ENCODE measurements at places on chromosomes 7 and 10.

DNA sequence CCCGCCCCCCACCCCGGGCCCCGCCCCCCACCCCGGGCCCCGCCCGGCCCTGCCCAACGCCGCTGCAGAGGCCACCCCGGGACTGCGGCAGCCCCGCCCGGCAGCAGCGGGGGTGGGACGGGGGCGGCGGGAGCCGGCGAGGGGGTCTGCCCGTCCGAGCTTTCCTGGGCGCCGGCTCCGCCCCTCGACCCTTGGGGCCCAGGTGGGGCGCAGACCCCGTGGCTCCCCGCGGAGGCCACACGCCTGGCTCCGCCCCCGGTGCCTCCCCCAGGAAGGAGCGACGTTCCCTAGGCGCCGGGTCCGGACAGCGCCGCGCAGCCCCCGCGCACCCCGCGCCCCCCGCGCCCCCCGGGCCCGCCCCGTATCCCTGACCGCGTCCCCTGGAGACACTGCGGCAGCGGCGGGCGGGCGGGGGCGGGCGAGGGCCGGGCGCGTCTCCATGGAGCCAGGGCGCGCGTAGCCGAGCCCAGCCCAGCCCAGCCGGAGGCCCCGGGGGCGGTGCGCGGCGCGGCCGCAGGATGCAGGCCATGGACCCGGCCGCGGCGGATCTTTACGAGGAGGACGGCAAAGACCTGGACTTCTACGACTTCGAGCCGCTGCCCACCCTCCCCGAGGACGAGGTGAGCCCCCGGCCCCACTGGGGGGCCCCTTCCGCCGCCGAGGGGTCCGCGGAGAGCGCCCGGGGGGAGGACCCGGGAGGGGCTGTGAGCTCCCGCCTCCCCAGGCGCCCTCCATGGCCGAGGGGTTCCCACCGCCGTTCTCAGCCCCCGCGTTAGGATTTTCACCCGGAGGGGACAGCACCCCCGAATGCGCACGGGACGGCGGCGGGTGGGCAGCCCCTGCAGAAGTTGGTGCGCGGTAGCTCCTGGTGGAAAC lies at the start of gene KNDC1:
KNDC1 (plus strand) TSS at position 270 of the 876 bp plus-strand sequence; CDS start at position 519, 249 bp downstream.
- DNase-seq, result no peak

GRCh38 chr7:48139459-48139858 lies 31.8 kb upstream of the ABCA13 start:
- DNase-seq, result no peak

GRCh38 chr7:116713500-116713899 lies 41.5 kb downstream of the MET start:
- no peak for DNase-seq

- DNase-seq, result no peak
These were observed 67.5 kb downstream of the POU6F2 start for GRCh38 chr7:39045231-39045630.

DNA sequence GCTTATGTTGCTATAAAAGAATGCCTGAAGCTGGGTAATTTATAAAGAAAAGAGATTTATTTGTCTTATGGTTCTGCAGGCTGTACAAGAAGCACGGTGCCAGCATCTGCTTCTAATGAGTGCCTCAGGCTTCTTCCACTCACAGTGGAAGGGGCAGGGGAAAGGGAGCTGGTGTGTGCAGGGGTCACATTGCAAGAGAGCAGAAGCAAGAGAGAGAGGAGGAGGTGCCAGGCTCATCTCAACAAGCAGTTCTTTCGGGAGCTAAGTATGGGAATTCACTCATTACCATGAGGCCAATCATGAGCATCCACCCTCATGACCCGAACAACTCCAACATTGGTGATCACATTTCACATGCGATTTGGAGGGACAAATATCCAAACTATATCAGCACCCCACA lies 17.2 kb upstream of the SLK start:
- DNase-seq, result no peak

DNA sequence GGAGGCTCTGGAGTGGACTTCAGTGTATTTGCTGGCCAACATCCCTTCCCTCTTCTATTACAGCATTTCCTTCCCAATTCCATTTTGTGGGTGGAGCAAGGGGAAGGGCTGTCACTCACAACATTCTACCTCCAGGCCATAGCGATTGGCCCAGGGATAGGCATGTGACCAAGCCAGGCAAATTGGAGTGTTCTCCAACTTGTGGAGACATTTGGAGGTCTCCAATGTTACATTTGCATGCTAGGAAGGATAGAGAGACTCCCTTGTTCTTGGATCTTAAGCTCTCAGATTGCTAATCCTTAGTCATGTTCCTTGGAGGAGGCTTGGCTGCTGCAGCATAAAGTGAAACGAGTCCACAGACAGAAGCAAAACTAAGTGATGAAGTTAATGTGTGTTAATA lies 95.6 kb upstream of the KIF5B start:
- DNase-seq, result no peak

DNA sequence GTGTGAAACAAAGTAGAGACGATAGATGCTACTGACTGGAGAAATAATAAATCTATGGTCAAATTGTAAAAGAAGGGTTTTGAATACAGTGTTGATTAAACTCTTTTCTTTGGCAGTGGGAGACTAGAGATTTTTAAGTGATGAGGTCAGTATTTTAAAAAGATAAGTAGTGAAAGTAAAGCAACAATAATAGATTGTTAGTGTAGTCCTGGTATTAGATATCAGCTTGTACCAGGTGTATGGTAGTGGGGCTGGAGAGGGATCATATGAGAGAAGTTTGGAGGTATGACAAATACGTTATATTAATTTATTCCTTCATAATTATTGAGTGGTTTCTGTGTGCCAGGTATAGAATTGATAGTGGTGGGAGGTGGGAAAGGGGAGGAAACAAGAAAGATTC lies 25.2 kb downstream of the PHTF2 start:
- no peak for DNase-seq

- no peak for DNase-seq
These were observed 88.5 kb downstream of the CREM start for GRCh38 chr10:35215107-35215506.

DNA sequence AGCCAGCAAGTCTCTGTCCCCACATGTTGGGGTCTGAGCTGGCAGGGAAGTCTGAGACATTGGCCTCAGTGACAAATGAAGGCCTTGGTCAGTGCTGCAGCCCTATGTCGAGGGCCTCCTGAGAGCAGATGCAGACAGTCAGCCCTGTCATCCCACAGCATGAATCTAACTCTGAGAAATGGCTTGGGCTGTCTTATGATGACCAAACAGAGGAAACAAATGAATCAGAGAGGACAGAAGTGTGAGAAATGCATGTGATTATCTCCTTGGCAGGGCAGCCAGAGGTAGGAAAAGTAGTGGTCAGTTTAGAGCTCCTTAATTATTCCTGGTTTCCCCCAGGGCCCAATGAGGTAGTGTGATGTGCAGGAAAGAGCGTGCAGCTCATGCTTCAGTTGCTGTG lies 287.6 kb downstream of the SORCS3 start:
- no peak for DNase-seq

- no peak for DNase-seq
These were observed 9.6 kb downstream of the ELN start for GRCh38 chr7:74037609-74038008.

DNA sequence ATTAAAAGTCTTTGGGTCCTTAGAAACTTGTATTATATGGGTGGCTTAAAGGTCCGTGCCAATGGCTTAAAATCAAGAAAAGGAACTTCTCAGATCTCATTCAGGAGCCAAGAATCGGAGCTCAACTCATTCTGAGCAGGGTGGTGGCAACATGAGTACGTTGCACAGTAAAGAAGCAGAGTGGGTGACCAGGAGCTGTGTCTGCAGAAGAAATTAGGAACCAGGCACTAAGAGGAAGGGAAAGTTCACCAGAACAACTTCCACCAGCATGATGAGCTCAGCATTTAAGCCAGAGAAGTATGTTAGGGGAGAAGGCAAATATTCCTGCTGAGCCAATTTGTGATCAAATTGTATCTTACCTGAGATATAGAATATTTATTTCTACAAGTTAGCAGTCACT lies 236.0 kb upstream of the NRP1 start:
- DNase-seq, result no peak

- no peak for DNase-seq
These were observed 22.7 kb upstream of the MKRN1 start for GRCh38 chr7:140501966-140502365.

GRCh38 chr7:125834421-125834820 lies 904.8 kb upstream of the POT1 start:
- no peak for DNase-seq

- DNase-seq, result no peak
These were observed 257.8 kb upstream of the DKK1 start for GRCh38 chr10:52056291-52056690.

GRCh38 chr7:82507365-82507975 lies 63.9 kb upstream of the CACNA2D1 start:
- no peak for DNase-seq

DNA sequence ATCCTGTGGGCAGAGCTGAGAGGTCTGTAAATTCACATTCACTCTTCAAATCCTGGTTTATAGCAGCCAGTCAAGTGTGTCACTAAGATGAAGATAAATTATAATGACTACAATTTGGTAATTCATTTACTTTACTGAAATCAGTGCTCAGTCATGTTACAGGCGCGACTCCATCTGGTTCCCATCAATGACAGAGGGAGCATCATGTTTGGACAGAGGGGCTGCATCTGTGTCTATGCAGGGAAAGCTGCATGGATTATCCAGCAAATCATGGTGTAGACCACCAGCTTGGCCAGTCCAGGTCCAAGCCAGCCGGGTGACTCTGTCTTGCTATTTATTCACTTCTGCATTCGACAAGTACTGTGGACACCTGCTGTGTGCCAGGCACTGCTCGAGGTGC lies 214.1 kb upstream of the ZNF32 start:
- DNase-seq, result no peak

GRCh38 chr7:81926154-81926553 lies 156.3 kb upstream of the HGF start:
- no peak for DNase-seq

DNA sequence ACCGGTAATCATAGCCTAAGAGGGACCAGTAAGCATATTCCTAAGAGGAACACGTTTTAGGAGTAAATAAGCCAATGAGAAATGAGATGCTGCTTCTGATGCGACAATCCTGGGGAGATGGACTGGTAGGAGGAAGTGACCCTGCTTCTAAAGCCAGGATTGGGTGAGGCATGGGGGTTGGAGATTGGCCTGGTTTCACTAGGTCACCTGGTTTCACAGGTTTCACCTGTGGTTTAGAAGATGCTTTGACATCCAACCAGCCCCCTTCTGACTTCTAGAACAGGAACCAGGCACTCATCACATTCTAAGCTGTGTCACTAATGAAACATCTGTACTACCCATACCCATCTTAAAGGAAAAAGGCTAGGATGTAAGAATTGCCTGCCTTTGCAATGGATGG lies 53.0 kb upstream of the BAMBI start:
- DNase-seq, result no peak

- DNase-seq, result no peak
These were observed 504.5 kb upstream of the GALNT17 start for GRCh38 chr7:70627461-70627860.

DNA sequence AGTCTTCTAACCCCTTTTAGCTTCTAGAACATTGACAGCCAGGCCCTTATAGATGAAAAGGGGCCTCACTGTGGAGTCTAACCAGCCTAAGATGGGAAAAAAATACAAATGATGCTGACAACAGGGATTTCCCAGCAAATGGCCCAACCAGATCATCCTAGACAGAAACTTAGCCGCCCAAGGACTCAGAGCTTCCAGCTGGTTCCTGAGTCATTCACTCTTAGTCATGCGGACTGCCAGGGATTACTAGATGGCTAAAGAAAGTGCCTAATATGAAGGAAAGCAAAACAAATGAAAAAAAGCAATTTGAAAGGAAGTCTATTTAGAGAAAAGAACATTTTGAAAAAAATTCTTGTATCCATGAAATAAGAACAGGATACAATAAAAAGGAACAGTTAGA lies 23.7 kb downstream of the TSPAN14 start:
- no peak for DNase-seq

DNA sequence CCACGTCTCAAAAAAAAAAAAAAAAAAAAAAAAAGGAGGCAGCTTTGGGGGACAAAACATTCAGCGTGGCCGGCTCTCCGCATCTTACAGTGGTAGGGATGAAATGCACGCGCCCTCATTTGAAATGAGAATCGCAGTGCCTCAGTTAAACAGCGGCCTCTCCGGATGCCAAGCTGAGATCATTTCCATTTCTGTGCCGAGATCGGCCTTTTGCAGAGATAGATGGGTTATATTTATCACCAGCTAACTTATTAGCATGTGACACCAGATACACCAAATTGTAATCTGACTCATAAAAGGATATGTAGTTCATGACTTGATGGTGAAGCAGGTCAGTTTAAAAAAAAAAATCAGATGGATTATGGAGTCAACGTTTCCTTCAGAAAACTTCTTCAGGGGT lies 138.7 kb downstream of the CUX1 start:
- no peak for DNase-seq

DNA sequence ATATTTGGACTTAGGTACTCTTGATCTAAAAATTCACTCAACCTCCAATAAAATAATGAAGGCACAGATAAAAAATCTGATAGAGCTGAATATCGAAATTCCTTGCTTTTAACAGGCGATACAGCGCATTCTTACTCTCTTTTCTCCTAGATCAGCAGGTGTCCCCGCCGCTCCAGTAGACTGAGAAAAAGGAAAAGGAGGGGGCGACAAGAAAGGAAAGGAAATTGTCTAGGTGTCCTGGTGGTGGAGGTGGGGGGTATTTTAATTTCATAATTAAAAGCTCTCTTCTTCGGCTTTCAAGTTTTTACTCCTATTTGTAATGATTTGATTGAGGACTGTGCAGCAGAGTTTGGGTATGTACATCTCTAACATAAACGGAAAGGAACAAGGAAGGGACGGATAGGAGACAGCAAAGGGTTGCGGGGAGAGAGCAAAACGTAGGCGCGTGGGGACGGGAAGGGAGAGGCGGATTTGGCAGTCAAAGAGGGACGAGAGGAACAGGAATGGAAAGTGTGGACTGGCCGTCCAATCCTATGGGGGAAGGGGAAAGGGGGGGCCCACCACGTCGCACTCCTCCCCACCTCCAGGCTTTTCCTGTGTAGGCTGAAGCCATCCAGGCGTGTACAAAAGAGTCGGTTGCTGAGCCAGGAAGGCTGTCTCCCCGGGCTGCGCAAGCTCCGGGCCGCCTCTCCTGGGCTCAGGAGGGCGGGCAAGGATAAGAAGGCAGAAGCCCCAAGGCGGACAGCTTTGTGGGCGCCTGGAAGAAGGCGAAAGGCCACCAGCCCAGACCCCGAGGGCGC lies 875 bp upstream of the HECTD2 start:
- peak; percentile 65 for DNase-seq

GRCh38 chr7:17021205-17021604 lies 139.4 kb upstream of the AGR3 start:
- no peak for DNase-seq

DNA sequence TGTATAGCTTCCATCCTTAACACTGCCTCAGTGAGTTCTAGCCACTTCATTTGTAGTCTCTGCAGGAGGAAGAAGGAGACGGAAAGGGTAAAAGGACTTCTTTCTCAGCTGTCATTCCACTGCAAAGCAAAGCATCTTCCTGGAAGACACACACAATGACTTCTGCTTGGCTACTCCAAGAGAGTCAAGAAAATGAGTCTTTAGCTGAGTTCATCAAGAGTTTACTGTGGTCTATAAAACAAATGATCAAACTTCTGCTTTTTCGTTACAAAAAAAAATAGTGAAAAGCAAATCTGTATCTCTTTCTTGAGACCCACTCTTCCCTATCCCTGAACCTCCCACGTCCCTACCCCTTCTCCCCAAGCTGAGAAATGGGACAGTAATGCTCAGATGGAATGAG lies 205.0 kb upstream of the AHR start:
- no peak for DNase-seq

Data from RWPE2 (cell line).